ENCODE measurements at places on chromosomes 6 and 20.

- DNase-seq, result no peak
These were observed 91.5 kb downstream of the RIMS1 start for GRCh38 chr6:71977884-71978283.

GRCh38 chr6:39821742-39822532 lies 29.8 kb downstream of the DAAM2 start:
- DNase-seq, result no peak

- DNase-seq, result no peak
These were observed 500.1 kb upstream of the ID4 start for GRCh38 chr6:19337101-19337500.

DNA sequence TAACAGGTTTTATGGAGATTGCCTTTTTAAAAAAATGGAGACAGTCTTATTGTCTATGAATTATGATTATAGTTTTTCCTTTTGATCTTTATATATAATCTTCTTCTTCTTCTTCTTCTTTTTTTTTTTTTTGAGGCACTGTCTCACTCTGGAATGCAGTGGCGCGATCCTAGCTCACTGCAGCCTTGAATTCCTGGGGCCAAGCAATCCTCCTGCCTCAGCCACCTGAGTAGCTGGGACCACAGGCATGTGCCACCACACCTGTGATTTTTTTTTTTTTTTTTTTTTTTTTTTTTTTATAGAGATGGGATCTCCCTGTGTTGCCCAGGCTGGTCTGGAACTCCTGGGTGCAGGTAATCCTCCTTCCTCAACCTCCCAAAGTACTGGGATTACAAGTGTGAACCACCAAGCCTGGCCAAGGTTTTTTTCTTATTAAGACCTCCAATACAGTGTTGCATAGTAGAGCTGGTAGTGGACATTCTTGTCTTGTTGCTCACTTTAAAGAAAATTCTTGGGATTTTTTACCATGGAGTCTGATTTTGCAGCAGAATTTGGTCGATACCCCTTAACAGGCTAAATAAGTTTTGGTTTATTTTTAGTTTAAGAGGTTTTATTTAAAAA lies 46.5 kb downstream of the STK4 start:
- peak; percentile 72 for DNase-seq

- peak; percentile 93 for DNase-seq
These were observed 8.1 kb upstream of the DDR1 start for GRCh38 chr6:30876039-30876730.

DNA sequence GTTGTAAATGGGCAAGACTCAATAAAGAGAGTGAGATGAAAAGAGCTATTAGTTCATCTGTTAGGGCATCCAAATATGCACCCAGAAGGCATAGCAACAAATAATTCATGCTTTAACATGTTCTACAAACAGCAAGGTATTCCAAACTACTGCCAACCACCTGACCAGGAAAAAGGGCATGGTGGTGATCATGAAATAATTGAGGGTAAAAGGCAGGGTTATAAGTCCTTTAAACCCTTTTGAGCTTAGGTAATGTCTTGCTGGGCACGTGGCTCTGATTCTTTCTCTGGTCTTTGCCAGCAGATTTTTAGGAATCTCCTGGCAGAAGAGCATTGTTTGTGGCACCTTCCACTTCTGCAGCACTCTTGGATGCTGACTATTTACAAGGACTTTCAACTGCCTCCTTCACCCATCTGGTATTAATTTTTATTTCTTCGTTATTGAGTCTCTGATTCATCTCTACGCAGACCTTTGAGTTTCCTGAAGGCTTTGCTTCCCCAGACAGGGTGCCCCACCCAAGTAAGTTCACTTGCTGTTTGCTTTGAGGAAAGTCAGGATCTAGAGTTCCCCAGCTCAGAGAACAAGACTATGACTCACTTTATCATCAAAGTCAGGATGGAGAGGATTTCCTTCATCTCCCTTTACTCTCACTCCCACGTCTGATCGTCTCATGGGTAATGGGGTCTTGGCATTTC lies 83.4 kb upstream of the NEDD9 start:
- peak; percentile 98 for DNase-seq

- DNase-seq, result peak; percentile 92
These were observed 113.5 kb upstream of the BTN3A2 start for GRCh38 chr6:26251354-26252076.

- DNase-seq, result no peak
These were observed 3.8 kb upstream of the FKBP1A start for GRCh38 chr20:1396702-1397101.

GRCh38 chr6:135358985-135359384 lies 138.6 kb downstream of the AHI1 start:
- peak; percentile 74 for DNase-seq

GRCh38 chr6:36455486-36456027 lies 12.8 kb downstream of the KCTD20 start:
- DNase-seq, result no peak

DNA sequence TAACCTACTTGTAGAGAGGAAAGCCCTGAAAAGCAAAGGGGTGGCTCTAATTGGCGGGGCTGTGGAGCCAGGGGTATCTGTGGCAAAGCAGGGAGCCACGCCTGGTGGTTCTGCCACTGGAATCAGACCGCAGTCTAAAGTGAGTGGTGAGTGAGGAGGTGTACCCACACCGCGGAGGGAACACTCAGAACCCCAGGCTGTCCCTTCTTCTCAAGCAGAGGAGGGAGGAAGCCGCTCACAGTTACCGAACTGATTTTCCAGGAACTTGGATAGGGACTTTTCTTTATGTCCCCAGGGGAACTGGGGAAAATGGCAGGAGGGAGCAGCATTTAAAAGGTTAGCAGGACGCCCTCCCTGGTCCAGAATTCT lies 287.2 kb downstream of the TAF4 start:
- no peak for DNase-seq

GRCh38 chr6:11356404-11357155 lies 124.1 kb upstream of the NEDD9 start:
- DNase-seq, result no peak

GRCh38 chr20:41476013-41476441 lies 109.4 kb upstream of the EMILIN3 start:
- peak; percentile 74 for DNase-seq

DNA sequence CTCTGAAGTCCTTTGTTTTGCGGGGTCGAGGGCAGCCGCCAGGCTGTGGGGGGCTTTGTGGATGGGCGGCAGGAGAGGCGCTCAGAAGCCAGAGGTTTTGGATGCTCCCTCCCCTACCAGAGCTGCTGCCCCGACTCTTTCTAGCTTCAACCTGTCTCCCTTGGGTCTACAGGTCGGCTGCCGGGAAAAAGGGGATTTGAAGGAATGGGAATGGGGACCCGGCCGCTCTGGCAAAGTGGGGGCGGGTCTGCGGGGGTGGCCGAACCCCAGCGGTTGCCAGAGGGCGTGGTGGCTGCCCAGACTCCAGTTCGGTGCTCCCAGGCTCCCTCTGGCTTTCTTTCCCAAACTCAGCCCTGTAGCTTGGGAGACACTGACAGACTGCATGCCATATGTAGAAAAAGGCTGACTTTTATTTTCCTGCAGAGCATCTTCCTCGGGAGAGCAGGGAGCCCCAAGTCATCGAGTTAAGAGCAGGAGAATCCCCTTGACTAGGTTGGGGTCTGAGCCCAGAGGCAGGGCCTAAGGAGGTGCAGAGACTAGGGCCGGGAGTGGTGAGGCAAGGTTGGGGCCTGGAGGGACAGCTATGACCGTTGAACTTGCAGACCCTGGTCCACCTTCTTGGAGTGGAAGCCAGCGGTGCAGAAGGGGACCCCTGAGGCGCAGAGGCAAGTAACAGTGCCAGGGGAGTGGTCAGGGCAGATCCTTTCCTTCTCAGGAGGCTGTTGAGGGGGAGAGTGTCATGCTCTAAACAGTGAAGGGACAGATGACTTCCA lies 1.4 kb upstream of the PPP1R18 start:
- peak; percentile 44 for DNase-seq

Measured in iris pigment epithelial cell (primary cell).